NT2/D1 (cell line): ENCODE measurements at places on chromosomes 7 and 10.

- no peak for DNase-seq
Observed at GRCh38 chr10:6086375-6087233, 2.2 kb upstream of the RBM17 start.

GRCh38 chr10:86871563-86872183 lies 85.7 kb downstream of the MMRN2 start:
- DNase-seq, result peak; percentile 40

GRCh38 chr10:34580643-34581042 lies 234.5 kb downstream of the PARD3 start:
- no peak for DNase-seq

- DNase-seq, result no peak
Observed at GRCh38 chr10:62399211-62399610, 25.0 kb downstream of the ZNF365 start.

GRCh38 chr10:103491729-103492364 lies 1.7 kb upstream of the NEURL1 start:
- DNase-seq, result no peak

- DNase-seq, result no peak
Observed at GRCh38 chr10:101397140-101397539, 43.2 kb downstream of the BTRC start.

DNA sequence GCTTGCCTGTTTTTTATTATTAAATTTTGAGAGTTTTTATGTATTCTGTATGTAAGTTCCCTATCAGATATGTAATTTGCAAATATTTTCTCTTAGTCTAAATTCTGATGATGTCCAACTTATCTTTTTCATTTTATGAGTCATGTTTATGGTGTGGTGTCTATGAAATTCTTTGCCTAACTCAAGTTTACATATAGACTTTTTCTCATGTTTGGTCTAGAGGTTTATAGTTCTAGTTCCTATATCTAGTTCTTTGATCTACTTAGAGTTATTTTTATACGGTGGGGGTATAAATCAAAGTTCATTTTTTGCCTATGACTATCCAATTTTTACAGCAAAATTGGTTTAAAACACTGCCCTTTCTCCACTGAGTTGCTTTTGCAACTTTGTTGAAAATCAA lies 26.3 kb upstream of the CCDC7 start:
- no peak for DNase-seq

DNA sequence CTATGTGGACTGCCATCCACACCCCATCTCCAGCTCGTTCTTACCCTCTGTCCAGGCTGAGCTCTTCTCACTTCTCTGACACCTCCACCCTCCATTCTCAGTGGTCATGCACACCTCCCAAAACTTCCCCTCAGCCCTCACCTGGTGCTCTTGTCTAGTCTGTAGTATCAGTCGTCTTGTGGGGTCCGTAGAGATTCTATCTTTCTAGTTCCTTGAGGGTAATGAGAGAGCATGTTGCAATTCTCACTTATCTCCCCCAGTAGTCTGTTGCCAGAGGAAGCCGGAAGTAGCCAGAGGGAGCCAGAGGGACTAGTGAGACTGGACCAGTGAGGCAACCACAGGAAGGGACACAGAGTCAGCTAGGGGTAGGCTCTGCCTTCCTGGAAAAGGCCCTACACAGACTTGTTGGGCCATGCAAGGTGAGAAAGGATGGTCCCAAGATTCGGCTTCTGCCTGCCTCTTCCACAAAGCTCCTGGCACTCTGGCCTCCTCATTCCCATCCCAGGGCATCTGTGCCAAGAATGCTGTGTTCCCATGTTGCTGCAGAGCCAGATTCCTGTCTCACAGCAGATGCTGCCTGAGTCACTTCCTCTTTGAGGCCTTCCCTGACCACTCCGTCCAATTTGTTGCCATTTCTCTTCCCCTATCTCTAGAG lies 50.6 kb upstream of the DUSP5 start:
- no peak for DNase-seq

- no peak for DNase-seq
Observed at GRCh38 chr7:146902728-146903127, 786.1 kb downstream of the CNTNAP2 start.
